ENCODE measurements at places on chromosomes 6 and 20.

GRCh38 chr6:136039185-136039584 lies 187.7 kb downstream of the PDE7B start:
- peak; percentile 48 for DNase-seq

DNA sequence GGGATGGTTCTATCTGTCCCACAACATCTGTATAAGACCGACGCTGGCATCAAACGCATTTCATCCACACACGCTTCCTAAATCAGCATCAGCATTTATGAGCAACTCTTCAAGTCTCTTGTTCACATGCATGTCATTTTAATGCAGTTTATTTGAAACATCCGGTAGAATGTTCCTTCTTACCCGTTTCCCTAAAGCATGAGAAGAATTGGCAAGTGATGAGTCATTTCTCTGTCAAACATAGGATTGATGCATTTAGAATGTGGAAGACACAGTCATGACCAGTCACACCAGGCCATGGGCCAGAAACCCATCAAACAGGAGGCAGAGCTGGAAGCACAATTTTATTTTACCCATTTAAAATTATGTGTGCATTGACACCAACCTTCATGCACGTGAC lies 122.8 kb downstream of the UST start:
- peak; percentile 98 for DNase-seq

DNA sequence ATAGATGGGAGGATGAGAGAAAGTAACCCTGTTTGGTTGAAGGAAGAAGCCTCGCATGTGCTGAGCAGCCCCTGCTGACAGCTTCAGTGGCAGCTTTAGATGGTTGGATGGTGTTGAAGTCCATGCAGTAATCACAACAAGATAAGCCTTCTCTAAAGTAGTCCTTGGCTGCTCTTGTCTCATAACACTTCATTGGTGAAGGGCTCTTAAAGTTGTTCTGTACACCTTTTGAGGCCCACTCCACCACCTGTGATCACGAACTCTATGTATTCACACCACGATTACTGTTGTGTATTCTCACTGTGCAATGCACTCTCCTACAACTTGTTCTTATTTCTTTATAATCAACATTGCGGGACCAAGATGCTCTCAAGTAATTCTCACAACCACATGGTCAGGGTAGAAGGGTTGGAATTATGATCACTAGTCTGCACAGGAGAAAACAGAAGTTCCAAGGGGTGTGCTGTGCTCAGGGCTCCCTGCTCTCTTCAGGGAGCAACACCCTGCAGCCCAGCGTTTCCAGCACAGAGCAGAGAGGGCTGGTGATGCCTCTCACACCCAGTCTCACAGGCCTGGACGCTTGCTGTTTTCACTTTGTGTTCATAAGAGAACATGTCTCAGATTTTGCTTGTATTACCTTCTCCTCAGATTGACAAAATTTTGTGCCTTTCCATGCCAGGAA lies 294.4 kb downstream of the SMOC2 start:
- no peak for DNase-seq

DNA sequence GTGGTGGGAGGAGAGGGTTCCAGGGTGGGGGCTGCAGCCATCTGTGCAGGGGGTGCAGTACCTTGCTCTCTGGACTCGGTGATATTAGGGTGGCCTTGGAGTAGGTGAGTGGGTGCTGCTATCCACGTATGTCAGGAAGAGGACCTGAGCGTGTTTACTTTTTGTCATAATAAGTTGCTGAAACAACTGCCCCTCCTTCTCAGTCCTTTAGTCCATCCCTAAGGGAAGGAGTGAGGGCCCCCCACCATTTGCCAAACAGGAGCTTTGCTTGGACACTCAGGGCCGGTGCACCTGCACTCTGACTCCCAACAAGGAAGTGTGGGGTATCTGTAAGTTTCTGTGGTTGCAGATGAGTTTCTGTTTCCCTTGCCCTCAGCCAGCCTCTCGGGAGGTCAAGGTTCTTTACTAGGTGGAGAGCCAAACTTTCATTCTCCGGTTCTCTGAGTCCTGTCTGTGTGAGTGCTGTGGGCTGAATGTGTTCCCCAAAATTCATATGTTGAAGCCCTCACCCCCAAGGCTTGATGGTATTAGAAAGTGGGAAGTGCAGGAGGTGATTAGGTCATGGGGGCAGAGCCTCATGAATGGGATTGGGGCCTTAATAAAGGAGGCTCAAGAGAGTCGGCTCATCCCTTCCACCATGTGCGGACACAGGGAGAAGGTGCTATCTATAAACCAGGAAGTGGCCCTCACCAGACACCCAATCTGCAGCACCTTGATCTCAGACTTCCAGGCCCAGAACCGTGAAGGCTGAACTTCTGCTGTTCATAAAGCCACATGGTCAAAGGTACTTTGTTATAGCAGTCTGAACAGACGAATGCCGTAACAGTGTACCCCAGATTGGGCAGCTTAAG lies 19.6 kb upstream of the CCR6 start:
- no peak for DNase-seq

GRCh38 chr6:128538763-128539162 lies 18.4 kb upstream of the PTPRK start:
- DNase-seq = peak; percentile 32

DNA sequence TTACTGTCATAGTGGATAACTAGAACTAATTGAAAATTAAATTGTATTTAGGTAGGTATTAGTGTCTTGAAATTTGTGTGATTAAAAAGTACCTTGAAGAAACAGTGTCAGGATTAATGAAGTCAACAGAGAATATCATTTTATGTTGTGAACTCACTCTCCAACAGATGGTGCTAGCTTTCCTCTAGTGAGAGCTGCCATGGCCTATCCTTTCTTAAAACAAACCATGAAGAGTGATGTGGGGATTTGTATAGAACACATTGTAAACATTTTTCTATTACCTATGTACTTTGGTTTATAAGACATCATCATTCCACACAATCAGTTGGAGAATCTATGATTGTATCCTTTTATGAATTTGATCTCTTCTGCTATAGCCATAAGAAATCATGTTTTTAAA lies 4.8 kb upstream of the SRSF12 start:
- DNase-seq = peak; percentile 31

GRCh38 chr6:25016014-25016720 lies 80.4 kb upstream of the RIPOR2 start:
- DNase-seq = peak; percentile 74

DNA sequence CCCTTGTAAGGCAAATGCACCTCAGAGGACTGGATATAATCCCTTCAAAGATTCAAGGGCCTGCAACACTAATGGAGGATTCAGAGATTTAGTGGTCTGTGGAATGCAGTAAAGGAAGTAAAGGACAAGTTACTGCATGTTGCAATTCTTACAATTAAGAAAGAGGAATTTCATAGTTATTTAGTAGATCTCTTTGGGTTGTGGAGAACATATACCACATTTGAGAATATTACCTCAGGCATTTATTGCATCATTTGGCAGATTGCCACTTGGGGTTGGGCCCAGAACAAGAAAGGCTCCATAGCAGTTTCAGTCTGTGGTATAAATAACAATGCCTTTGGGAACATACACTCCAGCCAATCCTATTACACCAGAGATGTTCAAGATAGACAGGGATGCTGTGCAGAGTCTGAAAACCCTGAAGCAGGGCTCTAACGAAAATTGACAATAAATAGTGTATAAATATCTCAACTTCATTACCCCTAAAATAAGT lies 20.9 kb upstream of the EPM2A start:
- DNase-seq = peak; percentile 94

DNA sequence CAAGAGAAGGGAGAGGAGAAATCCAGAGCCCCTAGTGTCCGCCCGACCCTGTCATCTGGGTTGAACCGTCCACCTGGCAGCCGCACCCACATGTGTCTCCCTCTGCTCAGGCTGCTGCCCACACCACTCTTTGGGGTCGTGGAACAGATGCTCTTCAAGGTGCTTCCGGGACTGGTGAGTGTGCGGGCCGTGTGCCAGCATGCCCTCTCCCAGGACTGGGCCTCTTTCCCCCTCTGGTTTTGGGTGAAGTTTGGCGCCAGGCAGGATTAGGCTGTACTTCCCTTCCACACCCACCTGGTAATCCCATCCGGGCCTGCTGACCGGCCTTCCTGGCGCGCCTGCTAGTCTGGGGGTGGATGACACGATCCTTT lies 7.9 kb downstream of the BPIFB3 start:
- no peak for DNase-seq

- DNase-seq = no peak
Measured at GRCh38 chr6:54020334-54020733, 90.9 kb upstream of the MLIP start.

- peak; percentile 22 for DNase-seq
Measured at GRCh38 chr20:667351-668034, 8.1 kb downstream of the SCRT2 start.

GRCh38 chr20:48828734-48829460 lies 1.1 kb upstream of the PREX1 start:
- DNase-seq = no peak

- DNase-seq = no peak
Measured at GRCh38 chr20:32140603-32141002, 31.1 kb downstream of the TM9SF4 start.

DNA sequence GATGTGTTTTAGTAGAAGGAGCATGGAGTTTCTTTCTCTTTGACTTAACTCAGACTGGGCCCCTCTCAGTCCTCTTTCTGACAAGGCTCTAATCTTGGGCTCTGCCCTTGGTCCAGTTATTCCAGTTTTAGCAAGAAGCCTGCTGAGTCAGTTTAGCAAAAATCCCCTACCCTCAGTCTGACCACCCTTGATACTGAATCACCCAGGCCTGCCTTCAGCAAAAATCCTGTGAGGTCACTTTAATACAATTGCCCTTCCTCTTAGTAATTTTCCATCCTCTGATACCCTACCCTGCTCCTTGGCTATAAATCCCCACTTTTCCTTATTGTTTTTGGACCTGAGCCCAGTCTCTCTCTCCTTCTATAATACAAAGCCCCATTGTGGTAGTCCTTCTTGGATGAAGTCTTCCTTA lies 326.7 kb upstream of the NOX3 start:
- DNase-seq = peak; percentile 95

- no peak for DNase-seq
Measured at GRCh38 chr6:141968632-141969031, 164.1 kb upstream of the GJE1 start.

DNA sequence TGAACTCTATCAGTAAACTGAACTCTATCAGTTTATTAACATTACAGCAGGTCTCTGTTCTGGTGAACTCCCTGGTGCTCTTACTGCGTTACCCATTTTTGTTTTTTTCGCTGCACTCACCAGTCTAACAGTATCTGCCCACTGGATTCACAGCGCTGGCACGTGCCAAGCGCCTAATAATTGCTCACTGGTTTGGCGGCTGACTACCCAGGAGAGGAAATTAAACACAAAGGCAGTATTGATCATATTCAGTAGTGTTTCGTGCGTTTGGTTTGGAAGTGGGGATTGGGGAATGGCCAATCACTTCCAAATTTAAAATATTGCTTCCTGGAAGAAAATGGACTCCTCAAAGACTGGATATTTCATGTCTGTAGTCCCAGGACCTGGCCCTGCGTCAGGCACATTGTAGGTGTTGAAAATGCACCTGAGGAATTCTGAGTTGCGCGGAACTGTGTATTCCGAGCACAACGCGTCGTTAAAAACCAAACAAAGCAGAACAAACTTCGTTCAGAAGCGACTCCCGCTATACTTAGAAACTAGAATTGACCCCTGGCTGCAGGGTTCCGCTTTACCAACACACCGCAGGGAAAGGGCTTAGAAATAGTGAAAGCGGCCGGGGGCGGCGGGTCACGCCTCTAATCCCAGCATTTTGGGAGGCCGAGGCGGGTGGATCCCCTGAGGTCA lies 1.1 kb upstream of the RPS12 start:
- DNase-seq = peak; percentile 46

- DNase-seq = no peak
Measured at GRCh38 chr6:168221000-168221399, 98.6 kb downstream of the DACT2 start.

- peak; percentile 34 for DNase-seq
Measured at GRCh38 chr6:138724015-138724414, 49.6 kb upstream of the CCDC28A start.

GRCh38 chr6:79536585-79536953 lies 661 bp downstream of the LCA5 start:
- peak; percentile 20 for DNase-seq

DNA sequence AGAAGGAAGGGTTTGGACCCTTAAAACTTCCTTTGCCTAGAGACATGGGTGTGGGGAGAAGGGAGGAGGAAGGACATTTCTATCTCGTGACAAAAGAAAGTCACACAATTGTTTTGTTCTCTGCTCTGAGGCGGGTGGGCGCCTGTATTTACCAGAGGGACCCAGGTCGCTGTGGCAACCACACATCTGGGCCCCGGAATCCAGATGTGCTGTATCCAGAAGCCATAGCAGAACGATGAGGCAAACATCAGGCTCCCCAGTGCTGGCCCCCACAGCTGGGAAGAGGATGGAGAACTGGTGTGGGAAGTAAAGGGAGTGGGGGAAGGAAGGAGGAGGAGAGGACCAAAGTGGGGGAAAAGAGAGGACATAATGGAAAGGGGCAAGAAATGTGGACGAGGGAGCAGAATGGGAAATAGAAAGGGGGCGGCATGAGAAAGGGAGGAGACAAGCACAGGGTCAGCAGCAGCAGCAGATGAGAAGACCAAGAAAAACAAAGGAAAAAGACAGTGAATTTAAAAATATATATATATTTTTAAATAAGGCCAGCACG lies 3.4 kb upstream of the TNXB start:
- DNase-seq = no peak

DNA sequence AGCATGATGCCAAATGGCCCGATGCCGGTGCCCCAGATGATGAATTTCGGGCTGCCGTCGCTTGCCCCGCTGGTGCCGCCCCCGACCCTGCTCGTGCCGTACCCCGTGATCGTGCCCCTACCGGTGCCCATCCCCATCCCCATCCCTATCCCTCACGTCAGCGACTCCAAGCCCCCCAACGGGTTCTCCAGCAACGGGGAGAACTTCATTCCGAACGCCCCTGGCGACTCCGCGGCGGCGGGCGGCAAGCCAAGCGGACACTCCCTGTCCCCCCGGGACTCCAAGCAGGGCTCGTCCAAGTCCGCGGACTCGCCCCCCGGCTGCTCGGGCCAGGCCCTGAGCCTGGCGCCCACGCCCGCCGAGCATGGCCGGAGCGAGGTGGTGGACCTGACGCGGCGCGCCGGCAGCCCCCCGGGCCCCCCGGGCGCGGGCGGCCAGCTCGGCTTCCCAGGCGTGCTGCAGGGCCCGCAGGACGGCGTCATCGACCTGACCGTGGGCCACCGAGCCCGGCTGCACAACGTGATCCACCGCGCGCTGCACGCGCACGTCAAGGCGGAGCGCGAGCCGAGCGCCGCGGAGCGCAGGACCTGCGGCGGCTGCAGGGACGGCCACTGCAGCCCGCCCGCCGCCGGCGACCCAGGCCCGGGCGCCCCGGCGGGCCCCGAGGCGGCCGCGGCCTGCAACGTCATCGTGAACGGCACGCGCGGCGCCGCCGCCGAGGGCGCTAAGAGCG lies 144.6 kb downstream of the SOBP start:
- DNase-seq = peak; percentile 28

- DNase-seq = no peak
Measured at GRCh38 chr20:34095825-34096224, 16.2 kb downstream of the EIF2S2 start.

DNA sequence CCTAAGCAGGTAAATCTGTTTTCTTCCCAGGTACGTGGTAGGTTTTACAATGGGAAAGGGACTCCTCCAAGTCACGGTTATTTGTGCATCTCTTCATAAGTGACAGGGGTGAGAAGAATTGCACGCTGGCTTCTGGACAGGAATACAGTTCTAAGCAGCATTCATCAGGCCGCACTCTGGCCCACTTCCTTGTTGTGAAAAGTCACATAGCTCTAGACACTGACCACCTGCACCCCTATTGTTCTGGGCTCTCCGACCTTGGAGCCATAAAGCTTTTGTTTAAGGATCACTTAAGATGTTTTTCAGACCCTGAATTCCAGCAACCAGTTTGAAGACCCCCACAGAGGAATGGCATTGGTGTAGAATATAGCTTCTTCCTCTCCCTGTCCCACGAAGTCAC lies 31.4 kb downstream of the RAMACL start:
- DNase-seq = no peak

- no peak for DNase-seq
Measured at GRCh38 chr6:14189074-14189473, 71.5 kb downstream of the CD83 start.
